Uterine smooth muscle cell (primary cell): ENCODE measurements at places on chromosomes 1 and 21. TPM values are rescaled to one million over a fixed set of nuclear protein-coding genes. Genes with fewer than 3 reads are reported as not detected.

Gene HEYL
- total RNA-seq: 0.12 TPM in 1 of 2 replicates, not detected in the other

Gene PARP1
- total RNA-seq: 92.4 and 173 TPM in 2 replicates

Gene GJA5
- 0.44 and 0.50 TPM in 2 replicates for total RNA-seq

Gene DNALI1
- 2.7 and 3.6 TPM in 2 replicates for total RNA-seq

Gene LRRC38
- 0.50 TPM in 1 of 2 replicates, not detected in the other for total RNA-seq

Gene TSTD1
- total RNA-seq: 3.4 and 9.1 TPM in 2 replicates

Gene TENT5C
- total RNA-seq: 1.5 and 2.5 TPM in 2 replicates

Gene BRINP2
- total RNA-seq: 0.12 and 0.22 TPM in 2 replicates
